ENCODE measurements at places on chromosomes 7 and 10.

- no peak for DNase-seq
Observed at GRCh38 chr7:1590476-1590875, 20.6 kb upstream of the PSMG3 start.

DNA sequence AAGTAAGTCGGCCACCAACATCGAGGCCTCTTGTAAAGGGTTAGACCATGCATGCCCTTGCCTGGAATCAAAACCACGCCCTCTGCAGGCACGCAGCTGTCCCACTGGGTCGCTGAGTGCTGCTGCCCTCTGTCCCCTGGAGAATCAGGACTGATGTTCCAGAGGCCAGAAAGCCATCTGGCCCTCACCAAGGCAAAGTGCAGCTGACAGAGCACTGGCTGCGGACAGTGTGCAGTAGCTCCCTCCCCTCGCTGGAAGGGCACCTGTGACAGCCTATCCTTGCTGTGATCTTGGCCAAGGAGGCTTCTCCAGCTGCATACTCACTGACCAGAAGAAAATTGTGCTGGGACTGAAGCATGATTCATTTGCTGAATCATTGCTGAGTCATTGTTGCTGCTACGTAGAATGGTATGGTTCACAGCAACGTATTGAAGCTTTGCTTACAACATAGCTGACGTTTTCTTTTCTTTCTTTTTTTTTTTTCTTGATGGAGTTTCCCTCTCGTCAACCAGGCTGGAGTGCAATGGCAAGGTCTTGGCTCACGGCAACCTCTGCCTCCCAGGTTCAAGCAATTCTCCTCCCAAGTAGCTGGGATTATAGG lies 30.4 kb downstream of the DDC start:
- no peak for DNase-seq

DNA sequence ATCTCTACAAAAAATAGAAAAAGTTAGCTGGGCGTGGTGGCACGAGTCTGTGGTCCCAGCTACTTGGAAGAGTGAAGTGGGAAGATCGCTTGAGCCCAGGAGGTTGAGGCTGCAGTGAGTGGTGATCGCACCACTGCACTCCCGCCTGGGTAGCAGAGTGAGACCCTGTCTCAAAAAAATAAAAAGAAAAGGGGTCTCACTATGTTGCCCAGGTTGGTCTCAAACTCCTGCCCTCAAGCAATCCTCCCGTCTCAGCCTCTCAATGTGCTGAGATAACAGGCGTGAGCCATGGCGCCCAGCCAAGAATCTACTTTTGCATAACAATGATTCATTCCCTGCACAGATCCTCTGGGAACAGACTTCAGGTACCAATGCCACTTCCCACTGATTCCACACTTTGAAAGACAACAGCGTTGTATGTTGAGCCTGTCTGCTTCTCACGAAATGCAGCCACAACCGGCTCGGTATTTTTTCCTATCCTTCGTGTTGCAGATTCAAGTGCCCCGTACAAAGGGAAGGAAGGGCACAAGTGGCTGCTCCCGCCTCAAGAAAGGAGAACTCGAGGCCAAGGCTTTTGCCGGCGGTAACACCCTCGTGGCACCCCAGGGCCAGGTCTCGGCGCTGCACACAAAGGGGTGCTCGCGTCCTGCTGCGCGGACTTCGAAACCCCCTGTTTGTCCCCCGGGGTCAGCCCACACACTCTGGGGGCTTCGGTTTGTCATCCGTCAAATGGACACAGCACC lies 745 bp downstream of the DAGLB start:
- peak; percentile 75 for DNase-seq

GRCh38 chr10:1141261-1141660 lies 85.1 kb downstream of the WDR37 start:
- no peak for DNase-seq

DNA sequence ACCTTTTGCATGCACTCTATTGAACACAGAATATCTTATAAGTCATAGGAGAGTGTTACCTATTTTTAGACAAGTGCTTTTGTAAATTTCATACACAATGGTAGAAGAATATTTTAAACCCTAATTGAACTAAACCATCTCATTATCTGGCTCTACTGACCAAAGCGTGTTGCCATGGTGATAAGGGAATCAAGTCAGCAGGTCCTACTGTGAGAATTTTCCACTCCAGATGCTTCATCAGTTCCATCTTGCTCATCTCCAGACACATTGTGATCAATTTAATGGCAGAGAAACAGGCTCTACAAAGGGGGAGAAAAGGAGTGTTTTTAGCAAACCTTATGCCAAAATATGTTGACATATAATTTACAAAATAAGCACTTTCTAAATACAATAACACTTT lies 621.9 kb upstream of the GHITM start:
- no peak for DNase-seq

- DNase-seq: no peak
Observed at GRCh38 chr7:47661051-47661714, 79.3 kb upstream of the TNS3 start.

DNA sequence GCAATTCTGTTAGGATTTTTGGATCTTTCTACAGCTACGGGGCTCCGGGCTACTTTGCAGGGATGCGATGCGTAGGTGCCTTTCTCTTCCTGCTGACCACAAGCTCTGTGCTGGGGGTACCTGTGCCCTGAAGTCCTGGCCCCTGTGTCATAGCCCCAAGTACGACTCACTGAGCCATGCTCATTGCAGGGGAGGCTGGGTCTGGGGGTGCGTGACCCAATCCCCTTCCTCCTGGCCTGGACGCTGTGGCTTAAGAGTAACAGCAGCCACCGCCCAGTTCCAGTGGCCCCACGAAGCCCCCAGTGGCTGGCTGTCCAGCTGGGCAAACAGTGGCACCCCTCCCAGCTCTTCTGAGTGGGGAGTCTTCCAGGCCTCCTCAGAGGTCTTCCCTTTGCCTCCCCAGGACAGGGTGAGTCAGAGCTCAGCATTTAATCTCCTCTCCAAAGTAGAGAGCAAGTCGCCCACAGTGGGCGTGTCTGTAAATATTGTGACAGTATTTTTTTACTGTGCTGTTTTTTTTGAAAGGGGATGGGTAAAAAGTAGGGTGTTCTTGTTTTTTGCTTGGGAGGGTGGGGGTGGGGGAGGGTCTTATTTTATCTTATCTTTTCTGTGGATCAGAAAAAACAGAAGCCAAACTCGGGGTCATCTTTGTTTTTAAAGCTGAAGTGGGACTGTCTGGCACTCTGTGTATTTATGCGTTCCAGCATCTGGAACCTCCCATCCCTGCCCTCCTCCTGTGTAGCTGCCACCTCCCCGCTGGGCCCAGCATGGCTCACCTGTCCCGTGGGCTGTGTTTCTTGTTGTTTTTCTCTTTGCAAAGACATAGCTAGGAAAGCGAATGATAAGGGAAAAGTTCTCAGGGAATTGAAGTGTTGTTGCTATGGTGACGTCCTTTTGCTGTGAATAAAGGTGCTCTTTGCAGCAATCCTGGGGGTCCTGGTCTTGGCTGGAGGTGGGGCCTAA lies 8.2 kb downstream of the LFNG start:
- no peak for DNase-seq

DNA sequence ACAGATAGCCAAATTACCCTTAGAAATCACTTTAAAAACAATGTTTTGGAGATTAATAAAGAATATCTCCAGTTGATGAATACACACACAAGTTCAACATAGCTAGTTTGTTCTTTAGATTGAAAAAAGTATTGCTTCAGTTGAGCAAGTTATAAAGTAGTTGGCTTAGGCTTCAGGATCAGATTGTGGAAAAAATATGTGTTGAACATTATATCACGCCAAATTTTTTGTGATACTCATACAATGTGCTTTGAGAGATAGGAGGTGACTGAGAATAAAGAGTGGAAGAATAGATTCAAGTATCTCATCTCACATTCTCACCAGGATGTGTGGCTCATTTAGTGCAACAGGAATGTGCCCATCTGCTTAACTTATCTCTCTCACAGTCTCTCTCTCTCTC lies 553.3 kb downstream of the HTR7 start:
- DNase-seq: no peak

GRCh38 chr7:47304727-47305719 lies 276.9 kb downstream of the TNS3 start:
- no peak for DNase-seq

Measured in NCI-H526 (cell line).